ENCODE measurements at places on chromosomes 12 and 14.

- DNase-seq: no peak
Measured at GRCh38 chr12:116373572-116374206, 96.2 kb upstream of the MED13L start.

DNA sequence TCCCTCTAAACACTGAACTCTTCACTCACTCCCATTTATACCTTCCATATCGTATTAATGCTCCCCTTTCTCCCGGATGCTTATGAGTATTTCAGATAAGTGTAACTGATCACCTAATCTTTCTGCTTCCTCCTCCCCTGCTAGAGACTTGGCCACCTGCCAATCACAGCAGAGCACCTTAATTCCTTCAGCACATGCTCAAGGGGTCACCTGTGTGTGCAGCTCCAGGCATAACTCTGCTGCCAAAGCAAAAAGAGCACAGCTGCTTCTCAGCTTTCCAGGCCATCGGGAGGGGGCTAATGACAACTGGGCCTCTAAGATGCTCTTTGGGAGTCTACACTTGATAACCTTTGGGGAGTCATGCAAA is 106.9 kb upstream of the DYRK2 start:
- no peak for DNase-seq

GRCh38 chr14:102279688-102280348 is 25.1 kb downstream of the MOK start:
- DNase-seq: no peak

GRCh38 chr12:79420146-79420618 is 270.6 kb downstream of the PAWR start:
- no peak for DNase-seq

GRCh38 chr12:53948650-53949593 is 5.8 kb upstream of the HOXC12 start:
- DNase-seq: no peak

GRCh38 chr12:89309440-89309802 is 42.9 kb downstream of the DUSP6 start:
- DNase-seq: no peak

GRCh38 chr14:32977913-32978312 is 39.2 kb downstream of the NPAS3 start:
- no peak for DNase-seq

GRCh38 chr12:62963486-62964041 is 28.6 kb upstream of the PPM1H start:
- DNase-seq: no peak

Data from D721Med (cell line).